Stimulated activated CD8-positive, alpha-beta memory T cell treated with anti-CD3 and anti-CD28 coated beads, Interleukin-12 subunit alpha, Interleukin-12 subunit beta, amount 100 ng/mL, for 4 hours (primary cell): ENCODE measurements at places on chromosomes 13 and 19.

GRCh38 chr13:82962397-82962796 lies 919.9 kb downstream of the SLITRK1 start:
- no peak for DNase-seq

GRCh38 chr13:91816263-91816807 lies 417.9 kb downstream of the GPC5 start:
- DNase-seq: no peak

DNA sequence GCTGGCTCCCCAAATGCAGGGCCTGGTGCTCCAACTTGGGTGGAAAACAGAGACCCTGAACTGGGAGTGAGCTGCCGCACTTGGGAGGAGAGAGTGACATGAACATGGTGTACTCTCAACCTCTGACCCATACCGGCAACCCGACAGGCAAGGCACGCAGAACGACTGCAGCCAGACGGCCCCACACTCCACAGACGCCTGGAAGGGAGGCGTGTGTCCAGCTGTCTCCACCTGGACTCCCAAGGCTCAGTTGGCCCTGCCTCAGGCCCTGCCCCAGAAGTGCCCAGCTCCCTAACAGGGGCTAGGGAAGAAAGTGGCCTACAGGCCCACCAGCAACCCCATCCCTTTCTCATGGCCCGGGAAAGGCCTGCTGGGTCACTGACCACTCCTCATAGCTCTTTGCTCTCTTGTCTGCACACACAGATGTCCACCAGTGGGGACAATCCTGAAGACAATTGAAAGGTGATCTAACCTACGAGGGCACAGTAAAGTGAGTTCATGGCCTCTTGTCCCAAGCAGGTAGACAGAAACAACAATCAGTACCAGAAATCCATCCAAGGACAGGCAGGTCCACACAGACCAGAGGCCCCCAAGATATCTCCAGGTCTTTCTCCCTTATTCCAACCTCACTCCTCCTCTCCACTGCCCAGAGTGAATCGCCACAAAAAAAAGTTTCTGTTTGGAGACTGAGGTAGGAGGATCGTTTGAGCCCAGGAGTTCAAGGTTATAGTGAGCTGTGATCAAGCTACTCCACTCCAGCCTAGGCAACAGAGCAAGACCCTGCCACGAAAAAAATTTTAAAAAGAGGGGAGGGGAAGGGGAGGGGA lies 28.2 kb downstream of the ELL start:
- DNase-seq: no peak

GRCh38 chr13:111506125-111506524 lies 185.7 kb downstream of the TEX29 start:
- no peak for DNase-seq
